ENCODE measurements at places on chromosomes 12 and 14.

DNA sequence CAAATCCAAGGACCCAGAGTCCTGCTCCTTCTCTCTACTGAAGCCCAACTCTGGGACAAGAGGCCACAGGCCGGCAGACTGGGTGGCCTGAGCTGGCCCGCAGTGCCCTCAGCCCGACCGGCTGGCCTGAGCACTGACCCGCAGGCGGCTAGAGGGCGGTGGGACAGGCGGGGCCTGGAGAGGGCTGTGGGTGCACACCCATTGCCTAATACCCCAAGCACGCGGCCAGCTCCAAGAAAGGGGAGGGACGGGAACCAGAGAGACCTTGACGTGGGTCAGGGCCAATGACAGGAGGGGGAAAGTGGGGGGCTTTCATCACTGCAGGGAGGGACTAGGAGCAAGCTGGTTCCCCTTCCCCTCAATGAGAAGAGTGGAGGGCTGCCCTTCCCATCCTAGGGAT lies 2.0 kb upstream of the WNT10B start:
- no peak for DNase-seq

DNA sequence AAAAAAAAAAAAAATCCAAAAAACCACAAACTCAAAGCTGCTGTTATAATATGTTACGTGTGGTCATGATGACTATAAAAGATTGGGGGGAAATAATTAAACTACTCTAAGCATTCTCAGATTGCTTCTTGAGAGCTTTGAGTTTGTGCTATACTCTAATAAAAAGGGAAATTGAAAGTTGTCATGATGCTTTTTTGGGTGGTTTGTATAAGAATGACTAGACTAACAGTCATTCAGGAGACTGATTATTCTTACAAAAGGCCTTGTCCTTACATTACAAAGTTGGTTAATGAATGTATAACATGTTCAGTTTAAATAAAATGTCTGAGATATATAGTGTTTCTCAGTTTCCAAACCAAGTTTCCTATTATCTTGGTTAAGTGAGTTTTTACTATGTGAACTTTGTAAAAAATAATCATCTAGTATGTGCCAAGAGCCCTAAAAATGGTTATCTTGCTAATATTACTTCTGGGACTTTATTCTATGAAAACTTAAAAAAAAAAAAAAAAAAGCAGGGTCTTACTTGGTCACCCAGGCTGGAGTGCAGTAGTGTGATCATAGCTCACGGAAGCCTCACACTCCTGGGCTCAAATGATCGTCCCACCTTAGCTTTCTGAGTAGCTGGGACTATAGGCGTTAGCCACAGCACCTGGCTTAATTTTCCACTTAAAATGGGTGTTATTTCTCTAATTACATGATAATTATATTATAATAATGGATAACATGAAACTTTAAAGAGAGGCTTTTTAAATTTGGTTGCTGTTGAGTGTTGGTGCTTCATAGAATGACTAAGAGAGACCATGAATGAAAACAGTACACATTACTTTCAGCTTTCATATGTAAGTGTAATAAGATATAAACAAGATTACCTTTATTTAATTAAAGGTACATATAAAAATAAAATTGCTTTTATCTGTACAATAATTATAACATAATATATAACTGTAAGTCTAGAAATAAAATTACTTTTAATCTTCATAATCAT lies 459.6 kb upstream of the RGS6 start:
- no peak for DNase-seq

- no peak for DNase-seq
Observed at GRCh38 chr12:127412866-127413265, 854.1 kb upstream of the TMEM132C start.

- no peak for DNase-seq
Observed at GRCh38 chr14:52121441-52121840, 52.6 kb upstream of the NID2 start.

GRCh38 chr12:52350021-52350620 lies 17.2 kb downstream of the KRT85 start:
- no peak for DNase-seq

DNA sequence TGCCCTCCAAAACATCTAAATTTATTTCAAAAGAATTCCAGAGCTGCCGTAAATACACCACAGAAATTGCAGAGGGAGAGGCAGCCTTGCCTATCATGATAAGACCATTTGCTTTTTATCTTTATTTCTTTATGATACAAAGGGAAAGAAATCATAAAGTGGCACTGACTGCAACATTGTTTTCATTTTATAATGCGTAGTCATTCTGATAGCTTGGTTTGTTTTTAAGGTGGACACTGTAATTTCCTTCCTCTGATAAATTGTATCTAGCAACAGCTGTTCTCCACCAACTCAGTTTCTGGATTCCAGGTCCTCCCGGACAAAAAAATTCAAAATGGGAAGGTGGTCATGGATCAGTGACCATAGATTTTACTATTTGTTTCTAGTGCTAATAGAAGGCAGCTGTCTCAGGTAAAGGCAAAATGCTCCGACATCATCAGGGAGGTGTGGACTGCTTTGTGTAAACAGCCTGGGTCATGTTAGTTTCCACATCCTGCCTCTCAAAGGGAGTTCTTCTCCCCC lies 623 bp upstream of the TSPAN8 start:
- DNase-seq = no peak

DNA sequence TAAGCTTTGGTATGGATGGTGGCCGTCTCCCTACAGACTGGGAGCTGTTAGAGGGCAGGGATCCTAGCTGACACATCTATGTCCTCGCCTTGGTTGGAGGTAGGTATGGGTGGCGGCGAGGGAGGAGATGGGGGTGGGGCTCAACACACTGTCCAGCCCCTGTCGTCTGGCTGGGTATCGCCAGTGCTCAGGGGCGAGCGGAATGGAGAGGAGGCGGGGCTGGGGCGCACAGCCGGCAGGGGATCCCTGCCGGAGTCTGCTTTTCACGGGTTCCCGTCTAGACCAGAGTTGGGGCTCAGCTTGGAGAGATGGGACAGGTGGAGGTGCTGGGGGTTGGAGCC lies 16.1 kb downstream of the TAMALIN start:
- DNase-seq = no peak

DNA sequence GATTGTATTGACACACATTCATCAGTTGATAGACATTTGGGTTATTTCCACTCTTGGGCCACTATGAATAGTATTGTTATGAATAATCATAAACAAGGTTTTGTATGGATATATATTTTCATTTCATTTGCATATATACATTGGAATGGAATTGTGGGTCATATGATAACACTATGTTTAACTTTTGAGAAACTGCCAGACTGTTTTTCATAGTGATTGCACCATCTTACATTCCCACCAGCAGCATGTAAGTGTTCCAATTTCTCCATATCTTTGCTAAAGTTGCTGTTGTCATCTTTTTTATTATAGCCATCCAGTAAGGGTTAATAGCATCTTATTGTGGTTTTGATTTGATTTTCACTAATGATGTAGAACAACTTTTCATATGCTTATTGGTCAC lies 198.5 kb upstream of the PPFIA2 start:
- no peak for DNase-seq

DNA sequence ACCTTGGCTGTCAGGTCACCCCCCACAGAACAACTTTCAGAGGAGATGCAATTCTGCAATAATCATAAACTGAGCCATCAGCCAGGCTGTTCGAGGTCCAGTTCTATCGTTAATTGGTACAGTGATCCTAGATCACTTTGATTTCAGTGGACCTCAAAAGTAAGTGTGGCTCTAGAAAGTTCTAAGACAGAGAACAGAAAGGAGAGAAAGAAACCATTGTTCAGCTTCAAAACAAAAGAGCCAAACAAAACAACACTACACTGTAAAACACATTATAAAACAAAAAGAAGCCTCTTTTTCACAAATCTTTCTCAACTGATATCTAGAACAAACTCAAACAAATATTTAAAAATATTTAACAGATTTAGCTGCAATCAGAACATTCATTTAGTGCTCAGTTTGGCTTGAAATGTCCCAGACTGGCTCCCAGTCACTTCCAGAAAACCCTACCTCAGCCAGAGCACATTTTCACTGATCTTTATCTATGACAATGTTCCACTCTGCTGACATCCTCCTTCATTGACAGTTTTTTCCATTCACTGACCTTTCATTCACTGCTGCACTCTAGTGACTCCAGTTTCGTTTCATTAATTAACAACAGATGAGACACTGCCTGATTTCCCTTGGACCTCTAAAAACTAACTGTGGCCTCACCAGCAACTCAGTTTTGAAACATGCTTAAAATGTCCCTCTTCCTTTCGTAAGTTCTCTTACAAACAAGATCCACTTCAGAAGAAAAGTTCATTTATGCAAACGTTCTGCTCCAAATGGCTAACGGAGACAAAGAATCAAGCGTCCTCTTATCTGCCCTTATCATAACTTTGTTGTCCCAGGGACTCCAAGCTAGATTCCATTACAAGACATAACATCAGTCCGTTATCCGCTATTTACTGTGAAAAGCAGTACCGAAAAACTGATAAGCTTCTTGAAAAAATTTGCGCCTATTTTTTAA lies 56.8 kb downstream of the DUSP16 start:
- DNase-seq = no peak

DNA sequence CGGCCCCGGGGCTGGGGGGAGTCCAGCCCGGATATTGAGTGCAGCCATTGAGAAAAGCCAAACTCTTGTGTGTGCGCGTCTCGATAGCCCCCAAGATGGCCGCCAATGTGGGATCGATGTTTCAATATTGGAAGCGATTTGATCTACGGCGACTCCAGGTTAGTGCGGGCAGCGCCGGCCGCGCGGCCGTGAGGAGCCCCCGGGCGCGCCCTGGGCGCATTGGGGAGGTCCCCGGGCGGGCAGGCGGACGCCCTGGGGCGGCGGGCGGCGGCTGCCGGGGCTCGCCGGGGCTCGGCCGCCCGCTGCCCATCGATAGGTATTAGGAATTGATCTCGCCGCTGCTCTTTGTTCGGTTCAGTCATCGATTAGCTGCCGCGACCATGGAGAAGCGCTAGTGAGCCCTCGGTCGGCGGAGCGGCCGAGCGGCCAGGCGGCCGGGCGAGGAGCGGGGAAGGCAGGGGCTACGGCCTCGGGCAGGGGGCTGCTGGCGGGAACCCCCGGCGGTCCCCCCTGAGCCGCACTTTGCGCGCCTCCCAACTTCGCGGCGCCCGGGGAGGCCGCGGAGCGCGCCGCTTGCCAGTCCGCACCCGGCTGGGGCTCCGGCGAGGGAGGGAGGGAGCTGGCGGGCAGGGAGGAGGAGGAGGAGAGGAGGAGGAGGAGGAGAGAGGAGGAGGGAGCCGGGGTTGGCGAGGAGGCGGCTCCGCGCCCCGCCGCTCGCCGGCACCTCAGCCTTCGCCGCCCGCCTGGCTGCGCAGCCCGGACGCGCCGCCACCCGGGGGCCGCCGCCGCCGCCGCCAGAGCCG lies 113.9 kb upstream of the MYL2 start:
- no peak for DNase-seq

DNA sequence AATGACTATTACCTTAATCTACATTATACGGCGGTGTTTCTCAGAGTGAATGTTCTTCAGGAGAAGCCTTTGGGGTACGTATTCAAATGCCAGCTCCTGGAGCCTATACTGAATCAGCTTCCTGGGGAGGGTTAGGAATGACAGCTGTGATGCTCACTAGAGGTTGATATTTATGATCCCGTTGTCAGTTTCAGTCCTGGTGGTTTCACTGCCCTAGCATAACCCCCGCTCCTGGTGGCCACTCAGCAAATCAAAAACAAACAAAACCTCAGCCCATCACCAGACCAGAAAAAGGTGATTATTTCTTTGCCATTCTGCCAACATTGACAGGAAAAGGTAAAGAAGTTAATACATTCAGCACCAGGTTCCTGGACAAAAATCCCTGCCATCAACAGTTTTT lies 136.5 kb upstream of the CRY1 start:
- no peak for DNase-seq

- DNase-seq = no peak
Observed at GRCh38 chr12:52506858-52507715, 13.1 kb downstream of the KRT5 start.

DNA sequence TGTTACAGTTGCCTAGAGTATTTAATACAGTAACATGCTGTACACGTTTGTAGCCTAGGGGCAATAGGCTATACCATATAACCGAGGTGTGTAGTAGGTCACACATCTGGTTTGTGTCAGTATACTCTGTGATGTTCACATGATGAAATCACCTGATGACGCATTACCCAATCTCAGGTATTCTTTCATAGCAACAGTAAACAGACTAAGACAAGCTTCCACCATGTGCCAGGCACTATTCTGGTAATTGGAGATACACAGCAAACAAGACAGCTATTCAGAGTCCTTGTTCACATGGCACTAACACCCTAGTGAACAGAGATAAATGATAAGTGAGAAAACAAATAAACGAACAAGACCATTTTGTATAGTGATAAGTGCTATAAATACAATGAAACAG lies 3.8 kb upstream of the PDE3A start:
- DNase-seq = no peak

GRCh38 chr12:115489253-115489652 lies 788.2 kb downstream of the MED13L start:
- no peak for DNase-seq

GRCh38 chr14:32381869-32382268 lies 52.8 kb downstream of the AKAP6 start:
- no peak for DNase-seq

DNA sequence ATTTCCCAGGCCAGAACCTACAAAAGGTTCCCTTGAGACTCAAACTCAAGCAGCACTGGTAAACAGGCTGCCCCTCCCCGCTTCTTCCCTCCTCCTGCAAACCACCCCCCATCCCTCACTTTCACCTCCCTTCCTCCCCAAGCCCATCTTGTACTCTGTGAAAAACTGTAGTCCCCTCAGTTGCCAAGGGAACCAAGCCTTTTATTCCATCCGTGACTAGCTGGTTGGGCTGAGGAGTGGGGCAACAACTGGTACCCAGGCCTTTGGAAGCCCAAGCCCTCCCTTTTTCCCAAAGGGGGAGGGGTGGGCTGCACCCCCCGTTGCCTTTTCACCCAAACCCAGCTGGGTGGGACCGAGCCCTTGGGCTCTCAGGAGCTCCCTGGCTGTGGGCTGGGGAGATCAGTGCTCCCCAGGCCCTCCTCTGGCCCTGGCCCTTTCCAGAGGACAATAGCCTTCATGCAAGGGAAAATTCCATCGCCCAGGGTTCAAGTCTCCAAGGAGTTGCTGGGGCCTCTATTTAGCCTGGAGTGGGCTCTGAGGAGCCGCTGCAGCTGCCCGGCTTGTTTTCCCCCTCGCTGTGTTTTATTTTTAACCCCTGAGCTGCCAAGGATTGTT lies 61.9 kb downstream of the ZFP36L1 start:
- no peak for DNase-seq

- no peak for DNase-seq
Observed at GRCh38 chr12:110183386-110183785, 59.2 kb downstream of the IFT81 start.

DNA sequence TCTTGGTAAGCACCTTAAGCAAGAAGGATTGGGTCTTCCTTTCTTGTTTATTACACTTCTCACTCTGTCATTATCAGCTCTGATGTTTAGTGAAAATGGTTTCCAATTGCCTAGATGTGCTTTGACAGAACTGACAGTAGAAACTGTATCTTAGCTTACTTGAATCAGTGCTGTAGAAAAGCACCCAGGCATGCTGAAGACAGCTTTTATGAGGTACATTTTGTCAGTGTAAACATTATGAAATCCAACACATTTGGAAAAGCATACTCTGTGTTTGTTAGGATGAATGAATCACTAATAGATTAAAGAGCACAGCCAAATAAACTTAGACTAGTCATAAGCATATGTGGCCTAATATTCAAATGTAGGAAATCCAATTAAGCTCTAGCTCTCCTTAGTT lies 290.2 kb upstream of the NPAS3 start:
- no peak for DNase-seq

Measured in cerebellar nuclear complex (tissue), 1 donor.